ENCODE measurements at places on chromosomes 2 and 18.

DNA sequence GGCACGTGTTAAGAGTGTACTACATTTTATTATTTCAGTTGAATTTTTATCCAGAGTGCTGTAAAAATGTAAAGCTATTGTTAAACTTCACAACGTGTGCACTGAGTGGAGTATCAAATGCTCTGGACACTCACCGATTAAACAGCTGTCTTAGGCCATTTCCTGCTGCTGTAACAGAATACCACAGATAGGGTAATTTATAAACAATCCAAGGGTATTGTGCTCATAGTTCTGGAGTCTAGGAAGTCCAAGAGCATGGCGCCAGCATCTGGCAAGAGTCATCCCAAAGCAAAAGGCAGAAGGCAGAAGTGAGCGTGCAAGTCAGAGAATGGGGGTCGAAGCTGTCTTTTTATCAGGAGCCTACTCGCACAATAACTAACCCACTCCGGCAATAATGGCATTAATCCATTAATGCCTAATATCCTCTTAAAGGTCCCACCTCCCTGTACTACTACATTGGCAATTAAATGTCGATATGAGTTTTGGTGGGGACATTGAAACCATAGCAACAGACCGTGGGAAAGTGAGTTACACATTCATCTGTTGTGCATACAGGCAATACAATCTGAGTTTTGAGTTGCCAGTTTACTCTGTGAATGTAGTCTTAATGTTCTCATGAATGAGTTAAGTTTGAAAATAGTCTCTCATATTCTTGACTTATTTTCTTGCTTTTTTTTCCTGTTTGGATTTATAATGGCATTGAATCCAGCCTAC is 64.8 kb downstream of the ARMC9 start:
- DNase-seq = no peak

- peak; percentile 21 for DNase-seq
These were observed 25.0 kb downstream of the SERPINB8 start for GRCh38 chr18:63994783-63995399.

DNA sequence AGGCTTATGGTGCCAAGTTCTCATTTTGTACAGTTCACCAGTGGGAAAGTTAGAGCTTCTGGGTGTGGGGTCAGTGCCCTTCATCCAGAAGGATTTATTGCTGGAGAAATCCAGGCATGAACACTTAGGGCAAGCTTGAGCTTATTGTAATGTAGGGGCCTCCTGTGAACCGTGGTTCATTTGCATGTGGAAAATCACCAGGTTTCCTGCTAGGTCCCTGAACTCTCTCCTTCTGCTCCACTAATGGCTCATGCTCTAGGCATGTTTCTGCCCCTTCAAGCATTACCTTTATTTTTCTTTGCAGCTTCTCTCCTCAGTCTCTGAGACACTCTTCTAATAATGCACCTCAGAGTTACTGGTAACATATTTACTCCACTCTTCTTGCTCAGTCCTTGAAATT is 79.3 kb upstream of the FAM98A start:
- DNase-seq = no peak

GRCh38 chr2:217263756-217264155 is 403.9 kb upstream of the TNP1 start:
- DNase-seq = no peak

- DNase-seq = no peak
These were observed 43.0 kb upstream of the FOSL2 start for GRCh38 chr2:28349546-28350165.
